CD4-positive, alpha-beta T cell (primary cell): ENCODE measurements at places on chromosomes 5 and 9. TPM values are rescaled to one million over a fixed set of nuclear protein-coding genes. Genes with fewer than 3 reads are reported as not detected.

The ANKRD18A gene
- 7.2 TPM for total RNA-seq

GRCh38 chr9:82571540-82571939 is 491.4 kb downstream of the RASEF start:
- H3K36me3 ChIP-seq = no peaks in the 10 kb centered on the region
- H3K27ac ChIP-seq = no peak overlapping the region
- no peaks in the 10 kb centered on the region for H3K4me1 ChIP-seq

DNA sequence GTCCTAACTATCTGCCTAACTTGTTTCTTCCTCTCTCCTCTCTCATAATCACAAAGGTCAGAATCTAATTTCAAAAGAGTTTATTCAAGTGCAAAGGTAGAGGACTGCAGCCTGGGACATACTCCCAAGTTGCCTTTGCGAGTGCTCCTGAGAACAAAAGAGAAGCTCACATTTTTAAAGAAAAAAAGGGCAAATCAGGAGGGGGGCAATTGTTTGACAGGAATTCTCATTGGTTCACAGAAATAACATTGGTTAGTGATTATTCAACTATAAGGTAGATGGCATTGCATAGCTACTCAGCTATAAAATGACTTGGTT is 108.1 kb upstream of the RAI14 start:
- no peak overlapping the region for H3K4me3 ChIP-seq
- H3K27me3 ChIP-seq = no peaks in the 10 kb centered on the region
- H3K27ac ChIP-seq = no peak overlapping the region
- H3K36me3 ChIP-seq = no peaks in the 10 kb centered on the region
- H3K4me1 ChIP-seq = no peaks in the 10 kb centered on the region

The PCAT7 gene
- not detected for total RNA-seq

GRCh38 chr5:114977979-114978573 is 191.6 kb downstream of the TRIM36 start:
- no peak overlapping the region for H3K27ac ChIP-seq
- H3K4me3 ChIP-seq = no peak overlapping the region
- no peak for DNase-seq
- H3K27me3 ChIP-seq = no peaks in the 10 kb centered on the region

The MYMK gene
- total RNA-seq = not detected

The FOXI1 gene
- total RNA-seq = not detected

The TAS2R1 gene
- not detected for total RNA-seq

The SLC22A4 gene
- 0.22 TPM for total RNA-seq

- no peak for DNase-seq
- peaks cover 24% of the 10 kb centered on the region for H3K36me3 ChIP-seq
- H3K4me3 ChIP-seq = no peak overlapping the region
- H3K27me3 ChIP-seq = no peaks in the 10 kb centered on the region
- no peaks in the 10 kb centered on the region for H3K4me1 ChIP-seq
- H3K27ac ChIP-seq = no peak overlapping the region
Observed at GRCh38 chr5:127556609-127557334, 39.3 kb downstream of the PRRC1 start.

- no peaks in the 10 kb centered on the region for H3K27me3 ChIP-seq
- H3K27ac ChIP-seq = no peak overlapping the region
- H3K4me3 ChIP-seq = no peak overlapping the region
- no peak for DNase-seq
- H3K36me3 ChIP-seq = no peaks in the 10 kb centered on the region
Observed at GRCh38 chr9:16585591-16585990, 284.9 kb downstream of the BNC2 start.

GRCh38 chr5:65663804-65664521 is 39.1 kb downstream of the SHLD3 start:
- no peak overlapping the region for H3K27ac ChIP-seq
- no peak overlapping the region for H3K4me3 ChIP-seq
- no peaks in the 10 kb centered on the region for H3K27me3 ChIP-seq
- no peak for DNase-seq

GRCh38 chr5:160092960-160093707 is 26.1 kb downstream of the PWWP2A start:
- no peaks in the 10 kb centered on the region for H3K27me3 ChIP-seq
- peaks cover 44% of the 10 kb centered on the region for H3K36me3 ChIP-seq
- no peak for DNase-seq
- H3K4me1 ChIP-seq = no peaks in the 10 kb centered on the region
- H3K4me3 ChIP-seq = no peak overlapping the region
- no peak overlapping the region for H3K27ac ChIP-seq

DNA sequence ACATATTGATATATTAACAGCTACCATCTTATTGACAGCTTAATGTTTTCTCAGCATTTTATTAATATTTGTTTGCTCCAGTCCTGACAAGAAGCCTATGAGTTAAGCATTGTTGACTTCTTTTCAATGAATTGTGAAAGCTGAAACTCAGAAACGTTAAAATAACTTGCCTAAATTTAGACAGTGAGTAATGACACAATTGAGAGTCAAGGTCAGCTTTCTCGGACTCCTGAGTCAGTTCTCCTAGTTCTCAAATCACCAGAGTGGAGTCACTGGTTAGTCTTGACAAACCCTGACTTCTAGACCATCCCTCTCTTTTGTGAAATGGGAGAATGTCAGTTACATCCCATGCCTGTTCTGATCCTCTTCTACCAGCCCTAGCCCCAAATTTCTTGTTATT is 222.7 kb upstream of the ACO1 start:
- no peak overlapping the region for H3K27ac ChIP-seq
- no peak overlapping the region for H3K4me3 ChIP-seq
- H3K27me3 ChIP-seq = no peaks in the 10 kb centered on the region
- no peaks in the 10 kb centered on the region for H3K4me1 ChIP-seq
- DNase-seq = no peak

GRCh38 chr9:92714787-92715487 is 45.0 kb upstream of the IPPK start:
- H3K27me3 ChIP-seq = no peaks in the 10 kb centered on the region
- no peak overlapping the region for H3K4me3 ChIP-seq
- H3K27ac ChIP-seq = no peak overlapping the region
- H3K36me3 ChIP-seq = peaks cover 65% of the 10 kb centered on the region

DNA sequence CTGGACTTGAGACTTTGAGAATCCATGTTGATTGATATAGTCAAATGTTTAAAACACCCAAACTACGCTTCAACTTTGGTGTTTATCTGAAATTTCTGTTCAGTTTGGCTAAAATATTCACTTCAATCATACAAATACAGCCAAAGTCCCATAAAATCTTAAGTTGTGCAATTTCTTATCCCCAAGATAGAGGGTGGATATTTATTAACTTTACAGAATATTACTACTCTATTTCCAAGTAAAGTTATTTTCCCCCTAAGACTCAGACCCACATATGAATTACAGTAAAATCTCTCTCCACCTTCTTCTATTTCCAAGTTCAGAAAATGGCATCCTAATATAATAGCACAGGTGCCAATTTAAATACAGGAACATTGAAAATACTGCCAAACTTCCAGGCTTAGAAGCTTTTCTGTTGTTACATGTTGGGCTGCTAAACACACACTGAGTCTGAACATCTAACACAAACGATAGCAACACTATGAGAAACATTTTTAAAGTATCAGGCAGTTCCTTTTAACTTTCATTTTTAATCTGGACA is 290.3 kb downstream of the EBF1 start:
- H3K27me3 ChIP-seq = no peaks in the 10 kb centered on the region
- H3K4me1 ChIP-seq = peaks cover 8% of the 10 kb centered on the region
- DNase-seq = no peak
- no peak overlapping the region for H3K4me3 ChIP-seq
